Posterior cingulate gyrus (tissue), 11 donors: ENCODE measurements at places on chromosomes 1 and 21.

GRCh38 chr1:40245686-40246085 lies 2.1 kb upstream of the TMCO2 start:
- DNase-seq: no peak

DNA sequence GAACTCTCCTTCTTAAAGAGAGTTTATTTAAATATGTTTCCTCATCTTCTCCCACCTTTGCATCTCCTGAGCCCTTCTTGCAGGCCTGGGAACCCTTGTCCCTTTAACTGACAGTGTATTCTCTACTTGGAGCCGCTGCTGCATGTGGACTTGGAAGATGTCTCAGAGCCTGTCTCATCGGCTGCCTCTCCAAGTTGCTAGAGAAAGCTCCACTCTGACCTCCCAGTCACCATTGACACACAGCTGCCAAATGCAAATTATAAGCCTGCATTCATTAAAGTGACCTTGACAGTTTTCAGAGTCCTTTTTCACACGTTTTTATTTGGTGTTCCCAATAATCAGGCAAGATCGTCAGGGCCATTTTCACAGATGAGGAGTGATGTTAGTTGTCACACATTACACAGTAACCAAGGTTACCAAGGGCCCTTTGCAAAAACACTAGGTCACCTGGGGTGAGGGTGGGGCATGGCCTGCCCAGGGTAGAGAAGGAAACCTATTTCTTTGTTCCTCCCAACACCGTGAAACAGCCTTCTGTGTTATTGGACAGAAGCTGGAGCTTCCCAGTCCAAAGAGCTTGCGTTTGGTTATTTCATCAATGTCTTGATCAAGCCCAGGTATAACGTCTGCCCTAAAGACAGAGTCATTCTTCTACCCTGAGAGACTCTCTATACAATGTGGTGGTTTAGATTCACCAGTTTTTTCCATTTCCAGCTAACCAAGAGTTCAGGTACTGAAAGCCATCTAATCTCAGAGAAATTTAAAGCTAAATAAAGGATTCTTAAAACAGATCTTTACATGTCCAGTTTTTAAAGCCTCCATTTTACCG lies 164.1 kb downstream of the GALNT2 start:
- DNase-seq: no peak

DNA sequence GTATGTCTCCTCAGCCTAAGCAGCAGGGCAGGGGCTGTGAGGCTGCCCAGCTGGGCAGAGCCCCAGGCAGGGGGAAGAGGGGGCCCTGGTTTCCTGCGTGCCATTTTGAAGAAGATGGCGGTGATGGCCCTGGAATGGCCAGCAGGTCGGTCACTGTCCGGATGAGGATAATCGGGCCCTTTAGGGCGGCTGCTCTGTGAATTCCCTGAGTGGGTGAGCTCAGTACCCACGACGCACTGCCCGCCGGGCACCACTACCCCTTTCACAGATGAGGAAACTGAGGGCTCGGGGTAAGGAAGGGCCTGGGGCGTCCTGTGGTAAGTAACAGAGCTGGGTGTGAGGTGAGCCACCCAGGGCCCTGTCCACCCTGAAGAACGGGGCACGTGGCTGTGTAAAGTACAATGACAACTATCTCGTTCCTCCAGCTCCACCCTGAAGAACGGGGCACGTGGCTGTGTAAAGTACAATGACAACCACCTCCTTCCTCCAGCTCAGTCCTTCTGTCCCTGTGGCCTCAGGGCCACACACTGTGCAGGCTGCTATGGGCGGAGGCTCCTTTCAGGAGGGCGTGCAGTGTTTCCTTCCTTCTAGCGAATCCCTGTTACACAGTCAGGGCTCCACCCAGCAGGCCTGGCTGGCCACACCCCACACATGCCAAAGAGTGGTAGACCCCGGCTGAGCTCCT lies 23.2 kb downstream of the ITGB2 start:
- no peak for DNase-seq

GRCh38 chr21:37220433-37220980 lies 46.6 kb downstream of the VPS26C start:
- peak; percentile 28 for DNase-seq

- DNase-seq: no peak
These were observed 1.2 kb downstream of the FCAMR start for GRCh38 chr1:206969090-206969489.

GRCh38 chr1:78536427-78536826 lies 45.7 kb downstream of the PTGFR start:
- no peak for DNase-seq

DNA sequence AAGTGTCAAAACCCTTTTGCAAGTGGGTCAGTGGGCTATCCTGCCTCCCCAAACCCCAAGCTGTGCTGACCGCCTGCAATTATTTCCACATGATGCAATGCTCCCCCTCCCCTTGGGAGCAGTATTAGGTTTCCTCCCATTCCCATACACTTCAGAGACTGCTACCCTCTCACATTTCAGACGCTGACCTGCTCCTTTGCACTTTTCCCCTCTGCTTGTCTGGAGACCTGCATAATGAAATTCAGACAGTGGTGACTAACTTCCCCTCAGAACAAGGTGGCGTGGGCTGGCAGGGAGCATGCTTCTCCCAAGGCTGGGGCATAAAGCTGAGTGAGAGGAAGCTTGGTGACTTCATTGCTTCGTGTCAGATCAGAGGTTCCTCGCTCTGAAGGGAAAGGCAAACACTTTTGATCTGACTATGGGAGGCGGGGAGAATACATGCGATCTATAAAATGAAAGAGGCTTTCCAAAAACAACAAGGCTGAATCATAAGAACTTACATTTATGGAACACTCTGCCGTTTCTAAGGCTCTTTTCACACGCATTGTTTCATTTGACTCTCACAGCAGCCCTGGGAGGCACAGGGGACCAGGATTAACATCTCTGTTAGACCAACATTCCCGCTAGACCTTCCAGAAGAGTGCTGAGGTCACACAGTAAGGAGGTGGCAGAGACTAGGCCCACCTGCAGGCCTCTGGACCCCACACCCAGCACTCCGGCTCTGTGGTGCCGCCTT lies 27.5 kb upstream of the ROR1 start:
- peak; percentile 82 for DNase-seq

- DNase-seq: no peak
These were observed 4.5 kb upstream of the SRSF10 start for GRCh38 chr1:23984417-23985186.

DNA sequence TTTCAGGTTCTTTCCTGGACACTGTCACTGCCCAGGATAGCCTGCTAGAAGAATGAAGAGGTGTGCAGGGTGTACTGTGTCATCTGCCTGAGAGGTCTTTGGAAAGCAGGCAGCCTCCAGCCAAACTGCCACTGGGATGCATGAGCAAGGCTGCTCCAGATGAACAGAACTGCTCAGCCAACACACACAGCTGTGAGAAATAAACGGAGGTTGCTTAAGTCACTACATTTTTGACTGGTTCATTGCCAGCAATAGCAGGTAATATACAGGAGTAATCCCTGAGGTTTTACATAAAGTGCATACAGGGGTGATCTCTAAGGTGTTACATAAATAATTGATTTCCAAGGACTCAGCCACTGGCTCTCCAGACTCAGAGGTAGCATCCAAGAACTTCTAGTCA lies 516.9 kb downstream of the BRINP3 start:
- no peak for DNase-seq

DNA sequence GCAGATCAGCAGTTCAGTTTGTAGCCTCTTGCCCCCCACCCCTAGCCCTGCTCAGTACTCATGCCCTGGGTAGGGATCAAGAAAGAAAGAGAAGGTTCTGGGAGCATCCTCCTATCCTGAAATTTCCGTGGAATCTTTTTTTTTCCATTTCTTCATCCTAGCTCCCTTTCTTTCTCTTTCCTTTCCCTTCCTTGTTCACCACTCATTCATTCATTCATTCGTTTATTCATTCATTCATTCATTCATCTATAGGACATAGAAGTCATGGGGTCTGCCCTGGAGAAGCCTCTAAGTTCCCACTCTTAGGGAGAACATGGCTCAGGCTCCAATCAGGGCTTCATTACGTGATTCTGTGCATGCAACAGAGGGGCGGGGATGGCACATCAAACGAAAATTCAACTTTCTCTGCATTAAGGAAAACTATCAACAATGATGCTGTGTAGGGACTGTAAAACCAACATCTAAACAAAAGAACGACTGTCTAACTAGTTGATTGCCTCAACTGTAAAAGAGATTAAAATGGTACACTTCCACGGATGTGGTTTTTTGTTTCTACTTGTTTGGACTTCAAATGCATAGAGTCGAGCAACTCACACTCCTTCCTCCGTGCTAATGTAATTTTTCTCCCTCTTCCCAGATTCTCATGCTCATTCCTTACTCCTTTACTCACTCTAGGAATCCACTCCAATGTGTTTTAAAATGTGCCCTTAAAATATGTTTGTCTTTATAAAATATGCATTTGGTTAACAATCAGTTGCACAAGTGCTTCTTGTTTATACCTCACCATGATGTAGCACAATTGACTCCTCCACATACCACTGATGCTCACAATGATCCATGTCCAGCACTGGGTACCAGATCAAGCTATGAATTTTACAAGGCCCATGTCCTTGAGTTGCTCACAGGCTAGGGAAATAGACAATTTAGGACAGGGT lies 101.2 kb upstream of the SLC2A1 start:
- no peak for DNase-seq

- no peak for DNase-seq
These were observed 102.9 kb upstream of the TLR5 start for GRCh38 chr1:223245983-223246382.

GRCh38 chr1:66266350-66266749 lies 267.6 kb upstream of the SGIP1 start:
- no peak for DNase-seq

GRCh38 chr1:160256396-160257046 lies 5.8 kb downstream of the DCAF8 start:
- no peak for DNase-seq

- DNase-seq: no peak
These were observed 81.0 kb upstream of the VAV3 start for GRCh38 chr1:108046026-108046425.

- DNase-seq: no peak
These were observed 36.9 kb upstream of the AJAP1 start for GRCh38 chr1:4617506-4617905.

DNA sequence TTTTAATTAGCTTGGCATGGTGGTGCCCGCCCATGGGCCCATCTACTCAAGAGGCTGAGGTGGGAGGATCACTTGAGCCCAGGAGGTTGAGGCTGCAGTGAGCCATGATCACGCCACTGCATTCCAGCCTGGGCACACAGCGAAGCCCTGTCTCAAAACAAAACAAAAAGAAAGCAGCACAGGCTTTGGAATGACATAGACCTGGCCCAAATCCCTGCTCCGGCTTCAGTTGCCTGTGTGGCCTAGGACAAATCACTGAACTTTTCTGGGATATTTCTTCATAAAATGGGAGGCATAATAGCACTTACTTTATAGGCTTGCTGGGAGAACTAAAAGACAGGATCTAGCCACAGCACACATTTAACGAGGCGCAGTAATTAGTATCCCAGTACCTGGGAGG lies 2.4 kb downstream of the PEAR1 start:
- DNase-seq: no peak

GRCh38 chr21:35090403-35090802 lies 41.3 kb upstream of the RUNX1 start:
- DNase-seq: no peak

- no peak for DNase-seq
These were observed 472.0 kb downstream of the SMYD3 start for GRCh38 chr1:246035060-246035541.

DNA sequence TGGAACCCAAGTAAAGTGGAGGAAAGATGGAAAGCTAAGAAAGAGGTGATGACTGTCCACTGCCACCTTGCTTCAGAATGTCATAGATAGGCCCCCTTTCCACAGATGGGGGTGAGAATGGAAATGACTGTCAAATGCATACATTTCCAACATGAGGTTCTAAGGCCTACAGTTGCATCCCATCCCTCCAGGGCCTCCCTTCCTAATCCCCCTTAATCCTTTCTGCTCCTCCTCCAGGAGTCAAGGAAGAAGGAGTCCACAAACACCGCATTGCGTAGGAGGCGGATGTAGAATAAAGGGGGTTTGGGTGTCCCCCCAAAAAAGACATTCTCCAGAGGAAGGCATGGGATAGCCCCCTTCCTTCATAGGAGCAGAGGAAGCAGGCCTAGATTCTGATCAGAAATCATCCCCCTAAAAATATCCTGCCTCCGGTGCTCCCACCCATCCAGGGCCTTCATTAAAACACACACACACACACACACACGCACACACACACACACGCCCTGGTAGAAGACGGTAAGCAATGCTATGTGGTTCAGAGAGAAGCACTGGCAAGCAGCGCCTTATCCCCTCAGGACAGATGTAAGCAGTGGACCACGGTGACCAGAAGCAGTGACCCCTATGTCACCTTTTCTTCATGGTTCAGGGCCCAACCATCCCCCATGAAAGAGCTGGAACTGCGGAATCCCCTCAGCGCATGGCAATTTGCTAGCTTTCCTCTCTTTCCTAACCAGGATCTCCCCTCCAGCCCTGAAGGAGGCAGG lies 2.0 kb downstream of the SV2A start:
- DNase-seq: no peak

- DNase-seq: no peak
These were observed 248.4 kb downstream of the PRDM2 start for GRCh38 chr1:13948396-13948795.

DNA sequence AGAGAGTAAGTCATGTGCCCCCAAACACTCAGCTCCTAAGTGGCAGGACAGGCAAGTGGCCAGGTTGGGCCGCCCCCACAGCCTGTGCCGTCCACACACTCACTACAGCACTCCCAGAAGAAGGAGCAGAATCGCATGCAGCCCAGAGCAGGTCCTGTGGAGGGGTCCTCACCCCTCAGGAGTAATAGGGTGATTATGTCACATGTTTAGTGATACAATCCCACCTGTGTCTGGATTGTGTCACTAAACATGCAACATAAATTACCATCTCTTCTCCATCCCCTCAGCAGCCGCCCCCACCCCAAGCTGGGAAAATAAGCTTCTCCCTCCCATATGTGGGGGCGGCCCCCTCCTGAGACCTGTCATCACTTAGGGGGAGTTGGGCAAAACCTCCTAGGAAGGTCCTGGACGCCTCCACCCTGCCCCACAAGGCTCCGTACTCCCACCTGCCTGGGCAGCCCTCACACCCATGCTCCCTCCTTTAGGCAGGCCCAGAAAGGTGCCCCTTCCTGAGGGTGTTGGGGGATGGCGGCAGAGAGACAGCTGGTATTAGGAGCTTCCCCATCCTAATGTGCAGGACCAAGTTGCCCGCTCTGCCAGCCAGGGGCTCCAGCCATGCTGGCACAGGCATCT lies 56.9 kb downstream of the STUM start:
- no peak for DNase-seq

- no peak for DNase-seq
These were observed 3.6 kb downstream of the MAN1C1 start for GRCh38 chr1:25620211-25620610.

- no peak for DNase-seq
These were observed 47.5 kb downstream of the CBS start for GRCh38 chr21:43027846-43028731.

GRCh38 chr1:192516776-192517297 lies 58.7 kb upstream of the RGS1 start:
- DNase-seq: no peak

DNA sequence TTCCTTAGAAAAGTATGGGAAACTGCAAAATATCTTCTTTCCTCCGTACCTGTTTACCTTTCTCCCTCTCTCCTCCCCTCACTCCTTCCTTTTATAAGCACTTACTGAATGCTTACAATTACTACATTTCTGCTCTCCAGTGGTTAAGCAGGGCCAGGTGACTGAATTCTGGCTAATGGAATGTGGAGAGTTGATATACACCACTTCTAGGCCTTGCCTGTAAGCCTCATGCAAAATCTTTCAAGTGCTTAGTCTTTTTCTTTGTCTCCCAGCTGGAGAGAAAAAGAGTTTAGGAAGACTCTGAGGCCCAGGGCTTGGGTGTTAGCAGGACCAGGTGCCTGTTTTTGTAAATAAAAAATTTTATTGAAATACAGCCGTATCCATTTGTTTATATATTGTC lies 77.7 kb upstream of the CACNA1E start:
- DNase-seq: no peak

- no peak for DNase-seq
These were observed 167.9 kb downstream of the TNFSF18 start for GRCh38 chr1:172882791-172883386.
